ENCODE measurements at places on chromosomes 6 and 20. TPM values are rescaled to one million over a fixed set of nuclear protein-coding genes. Genes with fewer than 3 reads are reported as not detected.

Gene GSTA2
- total RNA-seq, result not detected

Gene SHLD1
- 9.9 TPM for total RNA-seq

Gene PHACTR3
- total RNA-seq, result not detected

Gene C20orf202
- not detected for total RNA-seq

Gene CD83
- 2.2 TPM for total RNA-seq

Gene SAMD5
- 0.58 TPM for total RNA-seq

Gene ETV7
- total RNA-seq, result not detected

Gene ADGRG6
- total RNA-seq, result 76.6 TPM

Gene SRSF12
- total RNA-seq, result 1.9 TPM

Gene RSPO3
- 97.7 TPM for total RNA-seq

Gene IP6K3
- total RNA-seq, result 0.31 TPM

Gene NHSL1
- 4.1 TPM for total RNA-seq

Gene C6orf58
- not detected for total RNA-seq

Gene JPH2
- total RNA-seq, result 3.1 TPM

Data from A549 treated with ZK216348 at 1 μM for 4 hours (cell line).